ENCODE measurements at places on chromosomes 1 and 21.

DNA sequence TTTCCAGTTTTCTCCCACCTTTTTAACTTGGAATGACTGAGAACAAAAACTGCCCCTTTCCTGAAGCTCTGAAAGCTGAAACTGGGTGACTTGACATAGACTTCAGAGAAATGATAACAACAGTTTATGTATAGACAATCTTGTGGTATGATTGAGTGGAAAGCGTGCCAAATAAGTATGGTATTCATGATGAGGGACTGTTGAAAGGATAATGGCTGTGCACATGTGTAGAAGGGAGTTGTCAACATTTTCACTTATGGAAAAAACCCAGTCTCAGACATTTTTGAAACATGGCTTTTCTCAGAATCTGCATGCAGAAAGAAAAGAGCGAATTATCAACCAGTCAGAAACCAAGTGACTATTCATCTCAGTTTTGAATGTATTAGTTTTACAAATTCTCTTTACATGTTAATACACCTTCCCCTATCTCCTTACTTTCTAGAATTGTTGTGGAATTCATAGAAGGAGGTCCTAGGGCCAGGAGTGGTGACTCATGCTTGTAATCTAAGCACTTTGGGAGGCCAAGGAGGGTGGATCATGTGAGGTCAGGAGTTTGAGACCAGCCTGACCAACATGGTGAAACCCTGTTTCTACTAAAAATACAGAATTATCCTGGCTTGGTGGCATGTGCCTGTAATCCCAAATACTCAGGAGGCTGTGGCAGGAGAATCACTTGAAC, 261.2 kb downstream of the S1PR1 start:
- DNase-seq, result no peak

GRCh38 chr21:46368533-46369285, 44.8 kb downstream of the PCNT start:
- DNase-seq, result no peak

GRCh38 chr1:198850196-198850595, 211.4 kb downstream of the PTPRC start:
- no peak for DNase-seq

DNA sequence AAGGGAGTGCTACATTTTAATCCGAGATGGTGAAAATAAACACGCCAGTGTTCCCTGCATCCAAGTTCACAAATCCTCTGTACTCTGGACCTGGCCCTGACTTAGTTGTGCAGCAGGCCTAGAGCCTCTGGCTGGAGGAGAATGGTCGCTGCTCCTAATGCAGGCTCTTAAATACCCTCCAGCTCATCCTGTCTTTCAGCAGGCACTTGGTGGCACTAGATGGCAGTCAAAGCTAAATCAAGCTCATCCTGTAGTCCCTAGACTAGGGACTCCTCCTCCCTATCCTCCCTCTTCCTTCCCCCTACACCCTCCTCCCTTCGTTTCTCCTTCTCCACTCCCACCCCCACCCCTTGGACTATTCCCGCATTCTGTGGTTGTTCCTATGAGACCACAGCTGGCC, 41.6 kb upstream of the MTR start:
- no peak for DNase-seq

GRCh38 chr1:180615493-180616290, 16.1 kb upstream of the XPR1 start:
- DNase-seq, result no peak

- no peak for DNase-seq
Measured at GRCh38 chr1:10456661-10457060, 6.8 kb downstream of the CORT start.

GRCh38 chr21:20377250-20377649, 621.0 kb upstream of the NCAM2 start:
- no peak for DNase-seq

GRCh38 chr1:39043513-39043912, 17.4 kb downstream of the NDUFS5 start:
- DNase-seq, result no peak

DNA sequence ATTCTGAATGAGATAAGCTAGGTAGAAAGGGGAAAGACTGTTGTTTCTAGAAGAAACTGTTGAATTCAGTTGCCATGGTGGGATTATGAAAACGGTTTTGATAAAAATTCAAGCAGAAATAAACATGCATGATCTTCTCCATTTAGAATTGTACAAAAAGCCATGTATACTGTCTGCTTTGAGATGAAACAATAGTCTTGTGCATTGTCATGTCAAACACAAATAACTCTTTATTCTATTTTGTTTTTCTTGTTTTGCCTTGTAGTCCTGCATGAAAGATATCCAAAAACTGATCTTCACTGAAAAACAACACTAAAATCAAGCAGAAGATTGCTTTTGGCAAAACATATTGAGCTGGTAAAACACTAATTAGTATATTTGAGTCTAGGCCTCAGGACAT, 659.9 kb downstream of the LTN1 start:
- DNase-seq, result no peak

GRCh38 chr1:40300651-40301050, 16.4 kb downstream of the COL9A2 start:
- DNase-seq, result no peak

GRCh38 chr1:30787856-30788495, 30.4 kb upstream of the LAPTM5 start:
- DNase-seq, result no peak

DNA sequence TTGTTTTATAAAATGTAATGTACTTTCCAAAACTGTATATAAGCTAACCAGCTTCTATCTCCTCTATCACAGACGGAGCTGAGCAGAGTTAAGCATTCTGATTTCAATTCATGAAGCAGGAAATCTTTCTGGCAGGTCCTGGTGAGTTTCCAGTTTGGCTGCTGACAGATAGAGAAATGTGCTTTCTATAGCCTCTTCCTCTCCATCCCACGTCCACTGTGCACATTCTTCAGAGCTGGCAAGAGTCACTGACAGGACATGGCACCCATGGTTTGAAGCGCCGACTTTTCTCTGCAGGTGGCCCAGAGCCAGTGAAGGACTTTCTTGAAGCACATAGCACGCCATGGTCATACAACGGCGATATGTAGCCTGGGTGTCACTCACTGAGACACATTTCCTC, 52.3 kb upstream of the POU2F1 start:
- no peak for DNase-seq

DNA sequence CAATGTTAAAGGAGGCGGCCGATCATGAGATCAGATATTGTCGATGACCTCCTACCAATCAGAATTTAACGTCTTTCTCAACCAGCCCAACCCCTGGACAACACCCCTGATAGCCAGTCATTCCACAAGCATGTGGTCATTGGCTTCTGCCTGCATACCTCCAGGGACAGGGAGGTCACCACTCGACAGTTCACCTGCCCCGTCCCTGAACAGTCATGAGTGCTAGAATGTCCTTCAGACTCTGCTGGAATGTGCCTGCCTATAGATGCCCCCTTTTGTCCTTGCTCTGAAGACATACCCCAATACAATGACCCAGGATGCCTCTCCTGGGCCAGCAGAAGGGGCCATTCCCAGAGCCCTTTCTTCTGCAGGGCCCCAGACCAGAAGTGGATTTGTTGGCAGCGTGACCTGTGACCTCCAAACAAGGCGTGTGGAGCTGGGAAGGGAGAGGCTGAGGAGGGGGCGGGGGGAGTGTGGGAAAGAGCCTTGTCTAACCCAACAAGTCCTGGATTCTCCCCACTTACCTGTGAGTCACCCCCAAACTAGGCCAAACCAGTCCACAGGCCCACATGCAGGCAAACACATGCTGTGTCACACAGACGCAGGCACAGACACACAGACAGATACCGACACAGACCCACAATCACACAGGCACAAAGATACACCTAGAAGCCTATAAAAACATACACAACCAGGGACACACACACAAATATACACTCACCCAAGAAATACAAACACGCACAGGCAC, 2.2 kb downstream of the CRYBG2 start:
- no peak for DNase-seq

GRCh38 chr1:154788886-154789285, 81.2 kb downstream of the KCNN3 start:
- no peak for DNase-seq

- no peak for DNase-seq
Measured at GRCh38 chr1:165678509-165678908, 19.9 kb downstream of the ALDH9A1 start.

DNA sequence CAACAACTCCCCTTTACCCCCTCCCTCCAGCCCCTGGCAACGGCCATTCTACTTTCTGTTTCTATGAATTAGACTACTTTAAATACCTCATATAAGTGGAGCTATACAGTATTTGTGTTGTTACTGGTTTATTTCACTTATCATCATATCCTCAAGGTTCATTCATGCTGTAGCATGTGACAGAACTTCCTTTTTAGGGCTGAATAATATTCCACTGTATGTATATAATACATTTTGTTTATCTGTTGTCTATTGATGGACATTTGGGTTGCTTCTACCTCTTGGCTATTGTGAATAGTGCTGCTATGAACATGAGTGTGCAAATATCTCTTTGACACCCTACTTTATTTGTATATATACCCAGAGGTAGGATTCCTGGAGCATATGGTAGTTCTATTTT, 2.2 kb downstream of the NHLH1 start:
- DNase-seq, result no peak

DNA sequence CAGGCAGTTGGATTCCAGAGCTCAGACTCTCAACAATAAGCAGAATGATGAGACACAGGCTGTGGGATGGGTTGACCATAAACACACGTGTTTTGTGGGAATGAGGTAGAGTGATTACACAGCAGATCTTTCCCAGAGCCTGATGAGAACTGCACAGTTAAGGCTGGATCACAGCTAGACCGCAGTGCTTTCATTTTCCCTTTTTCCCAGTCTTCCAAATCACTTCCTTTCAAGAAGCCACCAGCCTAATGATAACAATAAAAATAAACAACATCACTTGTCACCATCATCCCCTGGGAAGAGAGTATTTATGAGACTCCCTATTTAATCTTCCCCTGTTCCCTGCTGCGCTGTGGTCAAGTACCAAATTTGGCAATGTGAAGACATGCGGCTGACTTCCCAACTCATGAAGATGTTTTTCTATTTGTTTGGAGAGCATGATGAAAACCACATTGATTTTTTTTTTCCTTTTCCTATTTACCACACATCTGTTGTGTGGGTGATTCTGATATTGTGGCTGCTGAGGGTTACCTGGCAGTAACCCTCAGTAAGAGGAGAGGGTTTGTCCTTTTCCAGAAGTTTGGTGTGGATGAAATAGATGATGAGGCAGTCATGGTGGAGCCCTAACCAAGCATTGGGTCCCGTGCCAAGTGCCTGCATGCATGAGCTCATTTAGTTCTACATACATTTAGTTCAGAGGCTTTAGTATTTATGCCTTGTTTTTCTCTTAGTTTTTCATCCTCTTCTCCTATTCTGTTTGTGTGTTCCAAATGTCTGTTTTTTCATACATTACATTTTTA, 248.9 kb upstream of the HOOK1 start:
- peak; percentile 91 for DNase-seq

DNA sequence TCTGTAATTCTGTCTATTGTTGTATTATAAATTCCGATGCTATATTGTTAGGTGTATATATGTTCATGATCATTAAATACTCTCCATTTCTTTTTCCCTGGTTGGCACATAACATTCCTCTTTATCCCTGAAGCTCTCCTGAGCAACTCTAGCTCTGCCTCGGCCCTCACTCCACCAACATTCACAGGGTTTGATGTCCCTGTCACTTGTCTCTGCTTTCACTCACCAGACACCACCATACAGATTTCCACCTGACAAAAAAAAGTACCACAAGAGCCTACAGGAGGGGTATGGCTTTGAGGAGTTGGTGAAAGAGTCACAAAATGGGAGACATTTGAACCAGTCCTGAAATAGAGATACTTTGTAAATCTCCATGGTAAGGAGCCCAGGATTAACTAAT, 8.8 kb upstream of the TSPEAR start:
- DNase-seq, result no peak

DNA sequence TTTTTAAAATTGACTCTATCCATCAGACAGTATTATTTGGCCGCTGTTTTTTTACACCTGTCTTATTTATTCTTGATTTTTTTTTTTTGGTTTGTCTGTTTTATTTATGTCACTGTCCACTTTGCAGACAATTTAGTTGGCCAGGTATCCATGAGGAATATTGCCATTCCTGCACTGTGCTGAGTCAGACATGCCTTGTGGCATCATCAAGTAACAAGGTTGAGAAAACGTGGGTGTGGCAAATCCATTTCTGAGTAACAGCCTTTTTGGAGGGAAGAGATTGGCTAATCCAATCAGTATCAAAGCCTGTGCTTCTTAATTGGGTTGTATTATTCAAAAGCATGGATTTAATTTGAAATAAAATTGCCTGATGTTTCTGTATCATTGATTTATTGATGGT, 463.1 kb downstream of the USP25 start:
- no peak for DNase-seq
